ENCODE measurements at places on chromosomes 11 and 22.
A peak's percentile ranks its signal among the peaks of the same experiment; 100 is the strongest.

- DNase-seq: no peak
Observed at GRCh38 chr22:44667829-44668189, 34.2 kb upstream of the PRR5 start.

DNA sequence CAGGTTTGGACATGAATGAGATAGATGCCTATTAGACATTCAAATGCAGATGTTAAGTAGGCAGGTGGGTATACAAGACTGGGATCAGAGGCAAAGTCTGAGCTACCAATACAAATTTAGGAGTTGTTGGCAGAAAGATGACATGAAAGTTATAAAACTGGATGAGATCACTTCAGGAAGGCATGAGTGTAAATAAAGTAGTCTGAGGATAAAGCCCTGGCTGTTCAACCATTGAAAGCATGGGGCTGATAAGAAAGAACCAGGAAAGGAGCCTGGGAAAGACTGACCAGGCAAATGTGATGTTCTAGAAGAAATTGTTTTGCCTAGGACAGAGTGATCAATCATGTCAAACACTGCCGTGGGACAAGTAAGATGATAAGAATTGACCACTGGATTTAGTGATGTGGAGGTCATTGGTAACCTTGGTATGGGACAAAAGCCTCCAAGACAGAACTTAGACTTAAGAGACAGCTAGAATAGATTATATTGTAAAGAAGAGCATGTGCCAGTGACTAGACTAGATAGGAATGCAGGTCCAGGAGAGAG lies 98.5 kb downstream of the EHF start:
- no peak for DNase-seq

DNA sequence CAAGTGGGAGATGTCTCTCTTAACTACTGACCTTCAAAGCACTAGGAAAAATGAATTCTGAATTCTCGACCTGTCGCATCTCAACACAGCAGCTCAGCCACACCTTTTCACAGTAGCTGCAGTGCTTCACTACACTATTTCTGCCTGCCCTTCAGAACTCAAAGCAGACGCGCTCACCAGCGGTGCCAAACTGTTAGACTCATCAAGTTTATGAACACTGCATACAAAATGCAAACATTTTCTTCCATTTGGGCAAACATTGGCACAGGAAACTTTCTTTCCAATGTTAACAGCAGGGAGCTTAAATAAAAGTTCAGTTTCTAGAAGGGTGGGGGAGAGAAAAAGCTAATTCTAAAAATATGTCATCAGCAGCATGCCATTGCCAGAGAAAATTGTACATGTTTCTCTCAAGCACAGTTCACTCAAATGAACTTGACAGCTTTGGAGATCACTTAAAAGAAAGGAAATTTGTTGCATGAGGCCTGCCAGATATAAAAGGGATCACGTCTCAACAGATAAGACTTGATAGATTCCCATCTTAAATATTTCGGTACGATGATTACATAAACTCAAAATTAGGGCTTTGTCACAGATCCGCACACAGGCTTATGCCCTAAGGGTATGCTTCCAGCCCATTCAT lies 82.7 kb downstream of the CADM1 start:
- no peak for DNase-seq

GRCh38 chr11:68337399-68337835 lies 25.0 kb downstream of the LRP5 start:
- no peak for DNase-seq

DNA sequence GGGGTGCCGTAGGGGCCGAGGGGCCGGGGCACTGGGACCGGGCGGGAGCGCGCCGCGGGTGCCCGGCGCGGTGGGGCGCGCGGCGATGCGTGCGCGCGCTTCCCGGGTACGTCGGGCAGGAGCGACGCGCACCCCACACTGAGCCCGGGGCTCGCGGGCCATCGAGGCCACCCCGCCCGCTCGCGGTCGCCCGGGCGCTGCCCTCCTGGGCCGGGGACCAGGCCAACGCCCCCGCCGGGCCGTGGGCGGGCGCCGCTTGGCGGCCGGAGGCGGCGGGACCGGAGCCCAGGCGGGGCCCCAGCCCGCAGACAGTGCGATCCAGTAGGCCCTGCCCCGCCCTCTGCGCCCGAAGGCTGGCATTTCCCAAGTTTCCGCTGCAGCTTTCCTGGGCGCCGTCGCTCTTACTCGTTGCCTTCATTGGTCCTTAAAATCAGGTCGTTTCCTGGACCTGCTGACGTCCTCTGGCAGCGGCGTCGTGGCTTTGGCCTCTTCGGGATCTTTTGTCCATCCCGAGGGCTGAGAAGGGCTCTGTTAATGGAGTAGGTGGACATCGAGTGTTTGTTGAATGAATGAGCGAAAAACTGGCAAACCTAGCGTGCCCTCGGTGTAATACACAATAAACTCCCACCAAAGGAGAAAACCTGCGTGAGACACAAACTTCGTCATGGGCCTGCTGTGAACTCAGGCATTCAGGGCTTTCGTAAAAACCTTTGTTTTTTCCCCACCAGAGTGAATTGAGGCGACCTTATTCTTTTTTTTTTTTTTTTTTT lies 638 bp downstream of the PARVA start:
- no peak for DNase-seq

DNA sequence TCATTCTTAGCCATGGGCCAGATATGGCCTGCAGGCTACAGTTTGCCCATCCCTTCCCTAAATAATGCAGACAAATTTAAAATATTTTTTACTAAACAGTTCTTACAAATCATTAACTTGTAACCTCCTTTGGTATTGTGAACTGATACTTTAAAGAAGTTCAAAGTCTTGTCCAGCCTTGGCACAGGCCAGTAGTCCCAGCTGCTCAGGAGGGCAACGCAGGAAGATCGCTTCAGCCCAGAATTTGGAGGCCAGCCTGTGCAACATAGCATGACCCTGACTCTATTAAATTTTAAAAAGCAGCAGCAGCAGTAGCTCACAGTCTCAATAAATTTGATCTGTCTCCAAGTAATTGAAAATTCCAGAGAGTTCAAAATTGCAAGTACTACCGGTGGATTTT lies 83.7 kb upstream of the ARHGAP32 start:
- DNase-seq: no peak

DNA sequence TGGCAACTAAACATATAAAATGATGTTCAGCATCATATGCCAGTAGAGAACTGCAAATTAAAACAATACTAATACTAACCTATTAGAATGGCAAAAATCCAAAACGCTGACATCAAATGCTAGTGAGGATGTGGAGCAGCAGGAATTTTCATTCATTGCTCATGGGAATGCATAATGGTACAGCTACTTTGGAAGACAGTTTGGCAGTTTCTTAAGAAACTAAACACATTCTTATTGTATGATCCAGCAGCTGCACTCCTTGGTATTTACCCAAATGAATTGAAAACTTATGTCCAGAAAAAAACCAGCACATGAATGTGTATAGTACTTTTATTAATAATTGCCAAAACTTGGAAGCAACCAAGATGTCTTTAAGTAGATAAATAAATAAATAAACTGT lies 258.0 kb downstream of the TENM4 start:
- DNase-seq: no peak

- DNase-seq: no peak
Observed at GRCh38 chr22:48748860-48749554, 1078.7 kb downstream of the BRD1 start.

DNA sequence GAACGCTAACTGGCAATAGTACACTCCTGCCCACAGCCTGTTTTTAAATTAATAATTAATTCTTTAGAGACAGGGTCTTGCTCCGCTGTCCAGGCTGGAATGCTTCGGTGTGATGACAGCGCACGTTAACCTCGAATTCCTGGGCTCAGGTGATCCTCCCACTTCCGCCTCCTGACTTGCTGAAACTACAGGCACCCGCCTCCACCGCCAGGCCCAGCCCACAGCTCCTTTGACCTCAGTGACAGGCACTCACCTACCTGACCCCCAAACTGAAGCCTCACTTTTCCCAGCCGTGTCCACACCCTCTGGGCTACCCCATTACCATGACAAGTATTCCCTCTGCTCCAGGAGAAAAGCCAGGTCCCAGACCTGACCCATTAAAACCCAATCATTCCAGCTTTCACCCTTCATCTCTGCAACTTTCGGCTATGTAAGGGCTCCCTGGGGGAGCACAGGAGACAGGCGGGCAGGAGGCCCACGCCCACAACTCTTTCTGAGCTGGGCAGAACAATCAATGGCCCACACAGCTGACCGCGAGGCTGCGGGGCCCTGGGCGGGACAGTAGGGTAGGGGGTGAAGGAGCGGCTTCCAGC lies 730 bp downstream of the LMNTD2 start:
- DNase-seq: no peak

DNA sequence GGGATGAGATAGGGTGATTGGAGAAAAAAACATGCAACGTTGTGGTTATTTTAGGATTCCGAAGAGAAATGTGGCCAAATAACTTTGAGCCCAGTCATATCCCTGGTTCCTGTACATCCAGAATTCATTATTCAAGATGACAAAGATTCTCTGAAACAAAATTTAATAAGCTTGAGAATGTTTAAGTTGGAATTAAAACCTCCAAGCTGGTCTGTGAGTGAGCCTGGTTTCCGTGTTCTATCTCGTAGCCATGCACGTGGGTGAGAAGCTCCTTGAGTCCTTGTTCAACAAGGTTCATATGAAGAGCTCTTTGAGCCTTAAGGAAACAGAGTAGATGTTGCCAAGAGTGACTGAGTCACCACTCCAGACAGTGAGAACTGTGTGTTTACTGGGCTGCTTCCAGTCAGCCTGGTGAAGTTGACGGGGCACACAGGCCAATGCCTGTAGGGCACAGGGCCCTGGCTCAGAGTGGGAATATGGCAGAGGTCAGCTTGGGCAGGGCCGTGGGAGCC lies 206.5 kb downstream of the NAV2 start:
- no peak for DNase-seq

DNA sequence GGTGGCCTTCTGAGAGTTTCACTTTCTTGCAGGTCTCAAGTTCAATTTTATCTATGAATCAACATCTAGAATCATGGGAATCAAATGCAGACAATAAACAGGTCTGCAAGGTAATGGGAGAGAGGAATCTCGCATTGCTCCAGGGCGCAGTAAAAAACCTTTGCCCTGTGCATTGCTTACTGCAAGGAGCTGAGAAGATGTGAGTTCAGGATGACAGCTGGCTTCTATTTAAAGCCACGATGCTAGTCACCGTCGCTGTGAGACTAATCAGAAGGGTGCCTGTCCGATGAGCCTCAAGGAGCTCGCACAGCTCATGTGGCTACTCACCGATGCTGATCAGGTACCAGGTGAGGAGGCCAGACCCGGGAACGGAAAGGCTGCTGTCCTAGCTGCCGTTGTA lies 30.2 kb upstream of the APOA1 start:
- DNase-seq: no peak

- no peak for DNase-seq
Observed at GRCh38 chr11:93570759-93571413, 27.7 kb upstream of the SMCO4 start.

GRCh38 chr22:40202225-40202944 lies 24.7 kb downstream of the TNRC6B start:
- DNase-seq: no peak

- no peak for DNase-seq
Observed at GRCh38 chr11:94647926-94648325, 80.8 kb downstream of the PIWIL4 start.

DNA sequence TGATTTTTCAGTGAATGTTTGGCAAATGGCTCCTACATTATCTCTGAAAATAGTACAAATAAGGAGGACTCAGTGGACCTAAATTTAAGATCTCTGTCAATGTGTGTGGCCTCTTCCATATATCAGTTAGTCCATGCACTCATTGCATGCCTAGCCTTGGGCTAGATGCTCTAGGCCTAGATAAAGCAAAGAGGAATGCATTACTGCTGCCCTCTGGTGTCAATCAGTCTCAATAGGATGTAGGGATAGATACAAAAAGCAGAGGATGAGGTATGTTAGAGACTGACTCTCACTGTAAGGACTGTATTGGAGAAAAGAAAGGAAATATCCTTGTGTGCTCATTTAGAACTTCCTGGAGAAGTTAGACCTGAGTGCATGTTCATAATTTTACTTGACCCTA lies 42.0 kb downstream of the MS4A2 start:
- DNase-seq: no peak

GRCh38 chr22:44860311-44860710 lies 107.9 kb downstream of the ARHGAP8 start:
- DNase-seq: no peak

GRCh38 chr11:64885367-64886286 lies 7.2 kb upstream of the EHD1 start:
- no peak for DNase-seq

DNA sequence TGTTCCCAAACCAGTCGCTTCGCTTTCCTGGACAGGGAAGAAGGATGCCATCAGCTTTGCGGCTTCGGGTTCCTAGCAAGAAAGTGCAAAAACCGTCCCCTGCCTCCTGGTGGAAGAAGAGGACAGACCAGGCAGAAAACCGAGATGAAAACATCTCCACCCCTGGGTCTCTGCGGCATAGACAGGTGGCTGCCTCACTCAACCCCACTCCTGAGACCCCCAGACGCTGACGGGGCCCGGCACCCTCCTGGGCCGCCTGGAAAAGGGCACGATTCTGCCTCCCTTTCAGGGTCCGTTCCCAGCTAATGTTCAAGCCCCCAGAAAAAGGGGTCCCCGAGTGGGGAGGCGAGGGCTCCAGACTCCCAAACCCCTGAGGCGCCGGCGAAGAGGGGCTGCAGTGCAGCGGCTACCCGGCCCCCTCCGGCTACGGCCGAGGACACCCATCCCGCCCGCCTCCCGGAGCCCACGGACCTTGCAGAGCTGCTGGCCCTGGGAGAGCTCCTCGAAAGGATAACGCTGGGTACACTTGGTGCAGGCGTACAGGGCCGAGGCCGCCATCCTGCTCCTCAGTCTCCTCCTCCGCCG lies 569 bp downstream of the FAM76B start:
- DNase-seq: peak; percentile 6

GRCh38 chr11:46505741-46506482 lies 87.9 kb downstream of the AMBRA1 start:
- no peak for DNase-seq

- no peak for DNase-seq
Observed at GRCh38 chr11:32433914-32434355, 1.4 kb downstream of the WT1 start.

DNA sequence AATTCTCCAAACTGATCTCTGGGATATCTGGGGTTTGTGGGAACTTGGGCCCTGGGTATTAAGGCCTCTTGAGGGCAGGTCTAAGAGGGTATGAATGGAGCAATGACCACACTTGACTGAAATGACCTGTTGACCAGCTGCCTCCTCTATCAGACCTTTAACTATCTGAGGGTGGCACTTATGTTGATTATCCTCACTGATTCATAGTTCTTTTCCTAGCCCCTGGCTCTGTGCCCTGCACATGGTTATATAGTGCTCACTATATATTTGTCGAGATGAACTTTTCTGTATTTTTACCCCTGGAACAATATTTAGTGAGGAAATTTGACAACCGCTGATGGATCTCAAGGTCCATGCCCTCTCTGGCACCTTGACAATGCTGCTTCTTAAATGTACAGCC lies 305.5 kb upstream of the PLET1 start:
- DNase-seq: no peak

GRCh38 chr11:116636341-116636929 lies 136.4 kb downstream of the BUD13 start:
- no peak for DNase-seq

- no peak for DNase-seq
Observed at GRCh38 chr11:69312453-69313404, 18.8 kb downstream of the MYEOV start.

DNA sequence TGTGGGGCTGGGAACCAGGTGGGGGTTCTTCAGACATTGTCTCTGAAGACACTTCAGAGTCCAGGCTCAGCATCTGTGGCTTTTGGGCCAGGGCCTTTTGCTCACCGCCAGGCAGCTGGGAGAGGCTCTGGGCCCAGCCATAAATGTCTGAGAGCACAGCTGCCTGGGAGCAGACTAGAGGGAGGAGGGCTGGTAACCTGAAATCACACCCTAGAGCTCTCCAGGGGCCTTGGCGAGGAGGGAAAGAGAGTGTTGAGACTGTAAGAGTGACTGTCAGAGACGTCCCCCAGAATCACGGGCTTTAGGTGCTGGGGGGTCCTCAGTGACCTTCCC lies 4.1 kb downstream of the TRABD start:
- no peak for DNase-seq

Data from activated naive CD8-positive, alpha-beta T cell treated with anti-CD3 and anti-CD28 coated beads, Interleukin-2, amount 50 U/mL, for 16 hours (primary cell).